ENCODE measurements at places on chromosomes 12 and 14. TPM values are rescaled to one million over a fixed set of nuclear protein-coding genes. Genes with fewer than 3 reads are reported as not detected.

The KRT3 gene
- not detected for total RNA-seq

The RD3L gene
- not detected for total RNA-seq

The ASPG gene
- not detected for total RNA-seq

The MYF5 gene
- not detected for total RNA-seq

The LMNTD1 gene
- total RNA-seq: not detected

The NID2 gene
- total RNA-seq: not detected

The KRT72 gene
- 104 TPM for total RNA-seq

The ACOT6 gene
- 0.27 TPM for total RNA-seq

- peaks cover 4% of the 10 kb centered on the region for H3K4me1 ChIP-seq
- H3K36me3 ChIP-seq: no peaks in the 10 kb centered on the region
- peak overlapping the region; percentile 37 for H3K4me3 ChIP-seq
- no peak for DNase-seq
- no peak overlapping the region for H3K27ac ChIP-seq
These were observed 438 bp upstream of the EGLN3 start for GRCh38 chr14:33951183-33951840.

- H3K36me3 ChIP-seq: no peaks in the 10 kb centered on the region
- H3K27ac ChIP-seq: no peak overlapping the region
- no peaks in the 10 kb centered on the region for H3K4me1 ChIP-seq
- no peaks in the 10 kb centered on the region for H3K27me3 ChIP-seq
- no peak for DNase-seq
These were observed 239.1 kb downstream of the DIO2 start for GRCh38 chr14:79972230-79972629.

DNA sequence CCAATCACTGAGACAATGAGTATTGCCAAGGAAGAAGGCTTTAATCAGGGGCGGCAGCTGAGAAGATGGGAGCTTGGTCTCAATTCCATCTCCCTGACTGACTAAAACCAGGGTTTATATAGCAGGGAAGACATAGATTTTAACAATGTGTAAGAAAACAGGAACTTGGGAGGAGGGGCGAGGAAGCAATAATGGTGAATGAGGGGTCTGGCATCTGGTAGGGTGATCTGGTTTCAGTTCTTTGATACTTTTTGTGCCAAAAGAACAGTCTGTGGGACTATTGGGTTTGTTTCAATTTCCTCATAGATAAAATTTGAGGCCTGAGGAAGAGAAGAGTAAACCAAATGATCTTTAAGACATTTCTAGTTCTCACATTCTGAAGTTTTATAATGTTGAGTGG, 49.2 kb downstream of the FUT8 start:
- no peak for DNase-seq
- no peaks in the 10 kb centered on the region for H3K4me1 ChIP-seq
- H3K27me3 ChIP-seq: no peaks in the 10 kb centered on the region
- no peak overlapping the region for H3K4me3 ChIP-seq

GRCh38 chr12:130874696-130875095, 2.8 kb downstream of the RAN start:
- H3K4me1 ChIP-seq: peaks cover 28% of the 10 kb centered on the region
- DNase-seq: no peak
- H3K36me3 ChIP-seq: peaks cover 38% of the 10 kb centered on the region
- H3K27ac ChIP-seq: no peak overlapping the region
- no peaks in the 10 kb centered on the region for H3K27me3 ChIP-seq

DNA sequence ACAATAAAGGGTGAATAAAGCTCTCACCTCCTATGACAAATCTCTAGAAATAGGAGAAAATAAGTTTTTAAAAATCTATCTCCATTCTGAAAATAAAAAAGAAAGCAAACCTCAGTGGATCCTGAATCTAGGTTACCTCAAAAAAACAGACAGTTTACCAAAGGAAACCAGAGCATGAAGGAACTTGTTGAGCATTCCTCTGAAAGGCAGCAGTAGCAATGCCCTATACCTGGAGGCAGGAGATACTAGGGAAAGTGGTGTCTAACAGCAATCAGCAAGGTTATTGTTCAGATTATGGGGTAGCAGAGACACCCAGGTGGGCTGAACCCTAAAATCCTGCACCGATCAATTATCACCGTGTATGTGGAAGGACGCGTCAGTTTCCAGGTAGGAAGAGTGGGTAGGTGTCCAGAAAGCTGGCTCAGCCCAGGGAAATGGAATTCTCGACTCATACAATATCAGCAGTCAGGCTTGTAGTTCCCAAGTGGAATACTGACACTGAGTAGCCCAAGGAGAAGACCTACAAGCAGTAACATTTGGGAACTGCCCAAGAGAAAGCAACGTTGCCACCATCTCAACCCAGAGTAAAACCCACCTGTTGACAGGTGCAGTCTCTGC, 128.3 kb downstream of the ST8SIA1 start:
- H3K4me3 ChIP-seq: no peak overlapping the region
- H3K36me3 ChIP-seq: no peaks in the 10 kb centered on the region
- no peak for DNase-seq
- H3K4me1 ChIP-seq: no peaks in the 10 kb centered on the region
- no peak overlapping the region for H3K27ac ChIP-seq
- no peaks in the 10 kb centered on the region for H3K27me3 ChIP-seq

- H3K36me3 ChIP-seq: no peaks in the 10 kb centered on the region
- no peak for DNase-seq
- H3K4me1 ChIP-seq: no peaks in the 10 kb centered on the region
- no peak overlapping the region for H3K27ac ChIP-seq
- H3K27me3 ChIP-seq: no peaks in the 10 kb centered on the region
These were observed 16.1 kb upstream of the TAS2R42 start for GRCh38 chr12:11202811-11203210.

DNA sequence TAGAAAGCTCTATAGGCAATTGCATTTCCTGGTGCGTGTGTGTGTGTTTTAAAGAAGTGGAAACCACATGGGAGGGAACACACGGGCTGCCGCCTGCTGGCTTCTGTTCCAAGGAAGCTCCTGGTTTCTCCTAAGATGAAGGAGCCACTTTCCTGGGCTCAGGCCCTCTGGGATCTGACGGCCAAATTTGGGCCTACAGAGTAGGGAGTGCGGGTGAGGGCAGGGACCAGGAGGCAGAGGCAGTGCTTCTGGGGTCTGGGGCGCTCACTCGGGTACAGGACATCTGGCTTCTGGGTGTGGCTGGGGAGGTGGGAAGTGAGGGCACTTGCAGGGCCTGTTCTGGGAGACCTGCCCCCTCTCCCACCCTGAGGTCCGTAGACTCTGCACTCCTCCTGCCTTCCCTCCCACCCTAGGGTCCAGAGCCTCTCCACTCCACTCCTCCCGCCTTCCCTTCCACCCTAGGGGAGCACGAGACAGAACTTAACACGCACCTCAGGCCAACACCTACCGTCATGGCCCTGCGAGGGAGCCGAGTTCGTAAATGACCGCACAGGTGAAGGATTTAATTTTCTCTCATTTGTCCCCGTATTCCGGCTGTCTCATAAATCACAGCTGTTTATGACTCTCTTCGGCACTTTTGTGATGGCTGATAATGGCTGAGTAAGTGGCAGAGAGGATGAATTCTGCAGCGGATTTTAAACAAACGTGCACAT, 127.7 kb downstream of the KIF26A start:
- H3K27me3 ChIP-seq: no peaks in the 10 kb centered on the region
- H3K27ac ChIP-seq: no peak overlapping the region
- H3K36me3 ChIP-seq: no peaks in the 10 kb centered on the region
- H3K4me3 ChIP-seq: no peak overlapping the region
- H3K4me1 ChIP-seq: peaks cover 5% of the 10 kb centered on the region

DNA sequence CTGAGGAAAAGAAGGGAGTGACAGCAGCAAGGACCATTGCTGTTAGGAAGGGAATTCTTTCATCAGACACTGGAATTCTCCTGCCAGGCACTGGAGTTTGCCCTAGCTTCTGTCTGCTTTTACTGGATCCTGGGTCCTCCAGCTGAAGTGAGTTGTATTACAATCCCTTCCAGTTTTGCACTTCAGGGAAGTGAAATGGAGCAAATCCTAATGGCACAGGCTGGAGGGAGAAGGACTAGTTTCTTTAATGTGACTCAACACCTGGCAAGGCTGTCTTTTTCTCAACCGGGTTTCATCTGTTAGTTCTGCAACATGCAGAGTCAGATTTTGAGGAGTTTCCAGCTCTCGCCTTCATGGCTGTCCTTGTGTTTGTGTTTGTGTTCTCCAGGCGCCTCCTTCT, 45.8 kb downstream of the ETV6 start:
- no peak overlapping the region for H3K4me3 ChIP-seq
- no peak for DNase-seq
- no peak overlapping the region for H3K27ac ChIP-seq
- no peaks in the 10 kb centered on the region for H3K36me3 ChIP-seq
- H3K27me3 ChIP-seq: no peaks in the 10 kb centered on the region

All from naive thymus-derived CD4-positive, alpha-beta T cell (primary cell).